ENCODE measurements at places on chromosomes 12 and 14. TPM values are rescaled to one million over a fixed set of nuclear protein-coding genes. Genes with fewer than 3 reads are reported as not detected.

- H3K4me3 ChIP-seq, result no peak overlapping the region
- H3K4me1 ChIP-seq, result no peaks in the 10 kb centered on the region
- no peaks in the 10 kb centered on the region for H3K27me3 ChIP-seq
- no peak overlapping the region for H3K27ac ChIP-seq
Measured at GRCh38 chr14:55724736-55725135, 144.7 kb downstream of the KTN1 start.

- H3K4me3 ChIP-seq, result no peak overlapping the region
- no peaks in the 10 kb centered on the region for H3K27me3 ChIP-seq
- H3K4me1 ChIP-seq, result no peaks in the 10 kb centered on the region
- H3K36me3 ChIP-seq, result no peaks in the 10 kb centered on the region
- no peak overlapping the region for H3K27ac ChIP-seq
- DNase-seq, result no peak
Measured at GRCh38 chr14:48027115-48027514, 351.7 kb upstream of the MDGA2 start.

- no peak overlapping the region for H3K27ac ChIP-seq
- H3K36me3 ChIP-seq, result no peaks in the 10 kb centered on the region
- no peak for DNase-seq
- no peaks in the 10 kb centered on the region for H3K27me3 ChIP-seq
Measured at GRCh38 chr12:92539110-92539749, 163.6 kb upstream of the PLEKHG7 start.

GRCh38 chr14:78974691-78975090 lies 804.5 kb downstream of the NRXN3 start:
- H3K36me3 ChIP-seq, result no peaks in the 10 kb centered on the region
- H3K4me3 ChIP-seq, result no peak overlapping the region
- no peaks in the 10 kb centered on the region for H3K27me3 ChIP-seq
- no peak overlapping the region for H3K27ac ChIP-seq
- H3K4me1 ChIP-seq, result no peaks in the 10 kb centered on the region

- DNase-seq, result no peak
- H3K27me3 ChIP-seq, result no peaks in the 10 kb centered on the region
- no peaks in the 10 kb centered on the region for H3K4me1 ChIP-seq
- H3K36me3 ChIP-seq, result no peaks in the 10 kb centered on the region
- no peak overlapping the region for H3K4me3 ChIP-seq
Measured at GRCh38 chr14:99121319-99121875, 150.6 kb downstream of the BCL11B start.

GRCh38 chr12:113398346-113399290 lies 5.1 kb downstream of the SDS start:
- no peaks in the 10 kb centered on the region for H3K36me3 ChIP-seq
- no peaks in the 10 kb centered on the region for H3K27me3 ChIP-seq
- no peak overlapping the region for H3K4me3 ChIP-seq
- H3K4me1 ChIP-seq, result no peaks in the 10 kb centered on the region
- H3K27ac ChIP-seq, result no peak overlapping the region

GRCh38 chr14:37870170-37870569 lies 274.7 kb downstream of the TTC6 start:
- DNase-seq, result no peak
- H3K36me3 ChIP-seq, result no peaks in the 10 kb centered on the region
- no peaks in the 10 kb centered on the region for H3K4me1 ChIP-seq
- H3K4me3 ChIP-seq, result no peak overlapping the region
- H3K27me3 ChIP-seq, result no peaks in the 10 kb centered on the region

DNA sequence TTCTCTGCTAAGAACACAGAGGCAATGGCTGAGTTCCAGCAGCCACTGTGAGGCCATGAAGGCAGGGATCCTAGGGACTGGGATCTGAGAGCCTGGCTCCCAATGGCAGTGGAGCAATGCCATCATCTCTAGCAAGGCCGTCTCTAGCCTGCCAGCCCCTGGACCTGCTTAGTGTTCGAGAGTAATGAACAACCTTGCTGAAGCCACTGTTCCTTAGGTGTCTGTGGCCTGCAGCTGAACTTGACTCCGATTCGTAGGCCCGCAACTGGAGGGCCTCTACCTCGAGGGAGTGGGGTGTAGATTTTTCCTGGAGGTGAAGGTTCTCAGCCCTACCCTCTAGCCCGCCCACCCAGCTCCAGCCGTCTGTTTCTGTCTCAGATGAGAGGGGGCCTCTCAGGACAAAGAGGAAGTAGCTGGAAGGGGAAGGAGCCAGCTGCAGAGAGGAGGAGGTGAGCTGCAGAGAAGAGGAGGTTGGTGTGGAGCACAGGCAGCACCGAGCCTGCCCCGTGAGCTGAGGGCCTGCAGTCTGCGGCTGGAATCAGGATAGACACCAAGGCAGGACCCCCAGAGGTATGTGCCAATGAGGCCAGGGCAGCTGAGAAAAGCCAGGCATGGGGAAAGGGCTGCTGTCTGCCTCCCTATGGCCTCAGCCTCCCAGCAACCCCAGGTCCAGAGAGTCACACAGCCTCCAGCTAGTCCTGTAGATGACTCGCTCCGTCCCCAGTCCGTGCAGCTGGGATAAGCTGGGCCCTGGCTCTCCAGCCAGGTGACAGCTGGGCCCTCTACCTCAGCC lies at the start of gene PLD4:
PLD4 (plus strand) TSS at position 459 of the 793 bp plus-strand sequence. CDS start 2,262 bp downstream, outside the sequence.
- no peaks in the 10 kb centered on the region for H3K36me3 ChIP-seq
- no peaks in the 10 kb centered on the region for H3K4me1 ChIP-seq
- H3K27me3 ChIP-seq, result no peaks in the 10 kb centered on the region
- DNase-seq, result no peak
- H3K27ac ChIP-seq, result no peak within 1 kb of the TSS
- H3K4me3 ChIP-seq, result no peak within 1 kb of the TSS

DNA sequence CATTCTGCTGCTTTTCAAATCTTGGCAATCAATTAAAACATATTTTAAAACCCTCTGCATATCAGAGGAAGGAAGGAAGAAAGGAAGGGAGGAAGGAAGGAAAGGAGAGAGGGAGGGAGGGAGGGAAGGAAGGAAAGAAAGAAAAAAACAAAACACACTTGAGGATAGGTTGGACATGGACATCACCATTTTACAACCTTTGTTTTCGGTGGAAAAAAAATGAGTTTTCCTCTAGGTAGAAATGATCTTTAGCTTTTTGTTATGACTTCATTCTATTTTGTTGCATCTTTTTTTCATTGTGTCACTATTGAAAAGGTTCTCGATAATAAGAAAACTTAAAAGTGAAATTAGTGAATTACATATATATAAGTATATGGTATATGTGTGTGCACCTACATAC lies 522.9 kb downstream of the NOVA1 start:
- no peak overlapping the region for H3K27ac ChIP-seq
- H3K4me3 ChIP-seq, result no peak overlapping the region
- no peaks in the 10 kb centered on the region for H3K4me1 ChIP-seq
- no peak for DNase-seq

DNA sequence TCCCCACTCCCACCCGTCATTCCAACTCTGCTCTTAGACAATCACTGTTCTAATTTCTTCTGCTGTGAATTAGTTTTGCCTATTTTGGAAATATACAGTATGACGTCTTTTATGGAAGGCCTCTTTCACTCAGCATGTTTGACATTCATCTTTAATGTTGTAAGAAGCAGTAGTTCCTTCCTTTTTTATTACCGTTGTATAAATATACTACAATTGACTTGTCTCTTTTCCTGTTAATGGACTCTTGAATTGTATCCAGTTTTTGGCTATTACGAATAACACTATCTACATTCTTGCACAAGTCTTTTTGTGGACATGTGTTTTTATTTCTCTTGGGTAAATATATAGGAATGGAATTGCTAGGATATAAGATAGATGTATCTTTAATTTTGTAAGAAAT lies 4.9 kb upstream of the PMCH start:
- no peak overlapping the region for H3K27ac ChIP-seq
- no peaks in the 10 kb centered on the region for H3K36me3 ChIP-seq
- no peaks in the 10 kb centered on the region for H3K27me3 ChIP-seq
- DNase-seq, result no peak
- no peaks in the 10 kb centered on the region for H3K4me1 ChIP-seq
- H3K4me3 ChIP-seq, result no peak overlapping the region

DNA sequence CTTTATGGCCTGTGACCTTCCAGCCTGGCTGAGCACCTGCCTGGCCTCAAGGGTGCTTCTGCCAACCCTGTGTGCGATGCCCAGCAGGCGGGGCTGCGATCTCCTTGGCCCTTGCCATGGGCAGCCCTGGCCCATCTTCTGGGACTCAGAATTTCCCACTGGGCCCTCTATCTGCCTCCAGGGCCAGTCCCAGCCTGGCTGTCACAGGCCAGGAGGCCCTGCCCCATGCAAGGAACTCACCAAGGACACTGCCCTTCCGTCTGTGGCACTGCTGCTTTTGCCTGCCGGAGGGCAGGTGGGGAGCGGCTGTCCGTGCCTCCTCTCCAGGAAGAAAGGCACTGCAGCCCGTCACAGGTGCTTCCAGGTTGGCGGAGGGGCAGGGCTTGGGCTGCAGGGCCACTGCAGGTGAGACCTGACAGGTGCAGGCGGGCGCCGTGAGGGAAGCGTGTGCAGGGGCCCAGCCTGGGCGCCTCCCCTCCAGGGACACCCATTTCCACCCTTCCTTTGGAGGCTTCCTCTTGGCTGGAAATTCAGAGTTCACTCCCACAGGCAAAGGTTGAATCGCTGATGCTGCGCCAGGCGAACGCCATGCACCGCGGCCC lies 177.8 kb downstream of the KIF26A start:
- H3K36me3 ChIP-seq, result no peaks in the 10 kb centered on the region
- H3K4me3 ChIP-seq, result no peak overlapping the region
- no peak for DNase-seq
- H3K27me3 ChIP-seq, result no peaks in the 10 kb centered on the region
- H3K27ac ChIP-seq, result no peak overlapping the region
- H3K4me1 ChIP-seq, result no peaks in the 10 kb centered on the region

DNA sequence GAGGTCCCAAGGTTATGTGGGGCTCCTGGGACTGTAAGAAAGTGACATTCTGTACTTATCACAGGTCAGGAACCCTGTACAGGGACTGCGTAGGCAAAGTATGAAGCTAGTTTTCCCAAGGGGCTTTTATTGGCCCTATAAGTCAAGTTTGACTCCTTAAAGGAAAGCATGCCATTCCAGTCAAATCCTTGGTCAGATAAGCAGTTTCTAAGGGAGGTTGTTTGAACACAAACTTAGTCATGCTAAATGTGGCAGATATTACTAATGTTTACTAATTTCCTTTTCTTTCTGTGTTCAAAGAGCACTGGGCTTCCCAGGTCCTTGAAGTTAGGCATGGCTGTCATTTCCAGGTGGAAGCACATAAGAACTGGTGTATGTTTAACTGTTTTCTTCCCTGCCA lies 472.4 kb downstream of the ATP23 start:
- H3K27me3 ChIP-seq, result no peaks in the 10 kb centered on the region
- no peak for DNase-seq
- H3K4me3 ChIP-seq, result no peak overlapping the region

Gene TAS2R46
- polyA plus RNA-seq, result not detected

Gene ASPG
- 58.1 TPM for polyA plus RNA-seq

Gene ISCA2
- 60.1 TPM for polyA plus RNA-seq

Gene AICDA
- polyA plus RNA-seq, result not detected

Gene MEG3
- polyA plus RNA-seq, result 29.6 TPM

All from kidney (tissue), 22 donors.